ENCODE measurements at places on chromosomes 12 and 14.

GRCh38 chr12:28158353-28158752 lies 31.9 kb upstream of the CCDC91 start:
- no peak for DNase-seq

DNA sequence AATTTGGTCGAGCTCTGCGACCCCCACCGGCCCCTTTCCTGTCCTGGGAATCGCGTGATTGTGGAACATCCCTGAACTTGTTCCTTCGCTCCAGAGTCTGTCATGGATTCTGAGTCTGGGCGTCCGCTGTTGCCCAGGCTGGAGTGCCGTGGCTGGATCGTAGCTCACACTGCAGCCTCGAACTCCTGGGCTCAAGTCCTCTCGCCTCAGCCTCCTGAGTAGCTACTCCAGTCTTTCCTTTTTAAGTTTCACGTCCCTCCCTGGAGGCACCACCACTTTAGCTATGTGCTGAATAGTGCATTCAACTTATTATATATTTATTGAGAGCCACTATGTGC lies 698 bp downstream of the ACOT6 start:
- no peak for DNase-seq

DNA sequence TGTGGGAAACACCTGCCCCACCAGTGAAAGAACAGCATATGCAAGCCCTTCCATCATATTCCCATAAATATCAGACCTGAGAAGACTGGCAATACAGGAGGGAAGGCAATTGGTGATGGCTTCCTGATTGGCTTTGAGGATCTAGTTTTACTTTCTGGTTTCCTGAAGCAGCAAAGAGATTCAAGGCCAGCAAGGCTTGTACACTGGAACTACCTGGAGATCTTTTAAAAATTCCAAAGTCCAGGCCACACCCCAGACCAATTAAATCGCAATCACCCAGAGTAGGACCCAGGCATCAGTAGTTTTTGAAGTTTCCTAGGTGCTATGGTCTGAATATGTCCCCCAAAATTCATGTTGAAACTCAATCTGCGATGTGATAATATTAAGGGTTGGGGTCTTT lies 2.9 kb upstream of the TEP1 start:
- DNase-seq: no peak

DNA sequence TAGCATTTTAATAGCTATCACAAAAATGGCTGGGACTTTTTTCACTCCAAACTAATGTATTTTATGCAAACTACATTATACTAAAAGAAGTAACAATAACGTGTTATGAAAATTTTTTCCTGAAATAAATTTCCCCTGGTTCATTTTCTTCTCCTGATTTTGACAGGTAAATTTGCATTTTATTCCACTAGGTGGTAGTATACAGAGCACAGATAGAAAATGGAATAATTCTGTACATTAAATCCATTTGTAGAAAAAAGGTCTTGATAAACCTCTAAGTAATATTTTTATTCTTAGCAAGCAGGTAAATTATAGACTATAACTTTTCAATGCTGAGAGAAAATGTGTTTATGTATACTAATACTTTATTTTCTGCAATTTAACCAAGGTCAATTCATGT lies 96.5 kb downstream of the BCAT1 start:
- DNase-seq: no peak

DNA sequence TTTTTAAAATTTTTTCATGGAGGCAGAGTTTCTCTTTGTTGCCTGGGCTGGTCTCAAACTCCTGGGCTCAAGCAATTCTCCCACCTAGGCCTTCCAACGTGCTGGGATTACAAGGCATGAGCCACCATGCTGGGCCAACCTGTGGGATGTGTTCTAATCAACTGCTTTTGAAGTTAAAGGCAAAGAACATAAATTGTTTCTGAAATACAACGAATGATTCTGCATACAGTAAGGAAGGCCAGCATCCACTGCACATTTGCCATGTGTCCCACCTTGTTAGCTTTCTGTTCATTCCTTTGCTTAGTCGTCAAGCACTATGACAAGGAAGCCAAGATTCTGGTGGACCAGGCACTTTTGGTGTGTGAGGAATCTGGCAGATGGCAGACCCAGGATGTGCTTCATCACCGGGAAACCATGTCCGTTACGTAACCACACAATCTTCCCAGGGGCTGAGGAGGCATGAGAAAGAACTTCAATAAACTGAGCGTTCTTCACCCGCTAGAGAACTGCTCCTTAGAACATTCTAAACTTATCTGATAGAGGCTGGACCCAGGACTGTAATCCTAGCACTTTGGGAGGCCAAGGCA lies 24.5 kb downstream of the MOK start:
- no peak for DNase-seq

DNA sequence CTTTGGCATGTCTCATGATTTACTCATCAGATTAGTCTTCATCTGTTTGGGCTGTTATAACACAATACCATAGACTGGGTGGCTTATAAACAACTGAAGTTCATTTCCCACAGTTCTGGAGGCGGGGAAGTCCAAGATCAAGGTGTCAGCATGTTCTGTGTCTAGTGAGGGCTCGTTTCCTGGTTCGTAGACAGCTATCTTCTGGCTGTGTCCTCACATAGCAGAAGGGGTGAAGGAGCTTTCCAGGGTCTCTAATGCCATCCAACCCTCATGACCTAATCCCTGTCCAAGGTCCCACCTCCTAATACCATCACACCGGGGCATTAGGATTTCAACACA lies 30.8 kb upstream of the NRDE2 start:
- no peak for DNase-seq
